PC-3 (cell line): ENCODE measurements at places on chromosomes 5 and 9. TPM values are rescaled to one million over a fixed set of nuclear protein-coding genes. Genes with fewer than 3 reads are reported as not detected.

Gene INSL6
- not detected in 2 replicates for total RNA-seq

- H3K27ac ChIP-seq: no peak within 1 kb of the TSS
- no peaks in the 10 kb centered on the region for H3K4me1 ChIP-seq
- H3K27me3 ChIP-seq: peaks cover 18% of the 10 kb centered on the region; the same call in 1 of the 2 replicates
Observed at GRCh38 chr5:174045470-174046025, at the start of gene NSG2. Gene NSG2 (plus strand): TSS chr5:174045706. CDS start chr5:174046756, 1,050 bp downstream.

DNA sequence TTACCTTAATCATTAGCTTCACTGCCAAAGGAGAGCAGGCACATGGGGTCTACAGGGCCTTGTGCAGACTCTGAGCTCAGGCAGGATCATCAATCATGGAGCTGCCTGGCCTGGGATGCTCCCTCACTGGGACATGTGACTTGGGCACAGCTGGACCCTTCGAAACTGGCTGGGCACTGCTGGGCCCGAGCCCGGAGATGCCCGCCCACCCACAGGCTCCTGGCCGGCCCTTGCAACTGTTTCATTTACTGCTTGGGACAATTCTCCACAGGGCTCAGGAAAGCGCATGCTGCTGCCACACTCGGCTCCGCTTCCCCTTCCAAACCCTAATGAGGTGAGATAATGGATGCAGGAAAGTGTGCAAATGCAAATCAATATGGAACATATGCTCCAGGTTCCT lies 387.5 kb downstream of the TRIM36 start:
- no peaks in the 10 kb centered on the region for H3K27me3 ChIP-seq
- no peak overlapping the region for H3K27ac ChIP-seq
- H3K4me3 ChIP-seq: no peak overlapping the region
- H3K4me1 ChIP-seq: no peaks in the 10 kb centered on the region
- no peak for DNase-seq

- no peak for DNase-seq
- H3K4me3 ChIP-seq: no peak overlapping the region
- no peaks in the 10 kb centered on the region for H3K36me3 ChIP-seq
- no peaks in the 10 kb centered on the region for H3K4me1 ChIP-seq
- no peak overlapping the region for H3K27ac ChIP-seq
Observed at GRCh38 chr5:87254035-87254434, 13.6 kb upstream of the RASA1 start.

GRCh38 chr9:8673830-8674229 lies 874.3 kb upstream of the DMAC1 start:
- no peaks in the 10 kb centered on the region for H3K27me3 ChIP-seq
- no peaks in the 10 kb centered on the region for H3K36me3 ChIP-seq
- no peaks in the 10 kb centered on the region for H3K4me1 ChIP-seq
- no peak overlapping the region for H3K27ac ChIP-seq
- DNase-seq: no peak
- no peak overlapping the region for H3K4me3 ChIP-seq

- no peaks in the 10 kb centered on the region for H3K4me1 ChIP-seq
- no peak overlapping the region for H3K27ac ChIP-seq
- no peaks in the 10 kb centered on the region for H3K36me3 ChIP-seq
- no peaks in the 10 kb centered on the region for H3K27me3 ChIP-seq
- no peak overlapping the region for H3K4me3 ChIP-seq
Observed at GRCh38 chr9:93436655-93437407, 14.7 kb upstream of the FAM120A start.

- no peak overlapping the region for H3K27ac ChIP-seq
- DNase-seq: no peak
- H3K36me3 ChIP-seq: no peaks in the 10 kb centered on the region
- H3K4me1 ChIP-seq: no peaks in the 10 kb centered on the region; the same call in 1 of the 2 replicates
Observed at GRCh38 chr5:144088206-144089064, 82.0 kb downstream of the YIPF5 start.

- H3K27ac ChIP-seq: no peak overlapping the region
- peaks cover 17% of the 10 kb centered on the region for H3K36me3 ChIP-seq
- H3K4me1 ChIP-seq: no peaks in the 10 kb centered on the region
- H3K27me3 ChIP-seq: no peaks in the 10 kb centered on the region
- DNase-seq: no peak
Observed at GRCh38 chr5:79628811-79629210, 16.6 kb downstream of the TENT2 start.
